Naive thymus-derived CD4-positive, alpha-beta T cell (primary cell): ENCODE measurements at places on chromosomes 3 and 15. TPM values are rescaled to one million over a fixed set of nuclear protein-coding genes. Genes with fewer than 3 reads are reported as not detected.

Gene CTXN2
- total RNA-seq, result not detected in 2 replicates

Gene C3orf20
- total RNA-seq, result 0.10 TPM

DNA sequence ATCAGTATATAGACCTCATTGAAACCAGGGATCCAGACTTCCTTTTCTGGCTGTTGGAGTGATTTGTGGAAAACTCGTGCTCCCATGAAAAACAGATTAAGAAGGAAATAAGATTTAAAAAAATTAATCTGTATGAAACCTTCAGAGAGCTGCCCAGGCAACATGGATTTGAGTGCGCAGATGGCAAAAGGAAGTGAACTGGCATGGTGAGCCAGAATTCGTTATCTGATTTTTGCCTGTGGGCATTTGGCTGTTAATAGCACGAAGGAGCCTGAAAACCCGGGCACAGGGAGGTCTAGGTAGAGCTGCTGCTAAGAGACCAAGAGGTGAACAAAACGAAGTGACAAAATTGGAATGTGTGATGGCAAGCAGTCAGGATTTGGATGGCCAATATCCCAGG lies 19.1 kb upstream of the SPINK8 start:
- no peak for DNase-seq

DNA sequence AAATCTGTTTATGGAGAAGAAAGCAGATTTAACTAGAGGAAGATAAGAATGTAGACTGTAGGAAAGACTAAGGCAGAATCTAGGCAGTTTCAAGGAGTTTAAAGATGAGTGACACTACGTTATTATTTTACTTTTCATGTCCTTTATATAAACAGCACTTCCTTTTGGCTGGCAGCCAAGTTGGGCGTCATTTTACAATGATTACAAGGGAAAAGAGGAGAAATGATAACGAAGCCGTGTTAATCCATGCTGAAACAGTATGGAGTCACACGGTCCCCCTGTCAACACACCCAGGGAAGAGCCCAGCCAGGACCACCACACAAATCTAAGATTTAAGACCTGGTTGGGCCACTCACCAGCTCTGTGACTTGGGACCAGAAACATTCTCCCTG lies 83.7 kb upstream of the NEO1 start:
- DNase-seq, result no peak

GRCh38 chr15:29593111-29593510 lies 229.2 kb downstream of the TJP1 start:
- DNase-seq, result no peak

GRCh38 chr15:88619796-88620195 lies 1.3 kb upstream of the AEN start:
- no peak for DNase-seq

GRCh38 chr3:52521881-52522650 lies 11.6 kb downstream of the NT5DC2 start:
- DNase-seq, result no peak

Gene DTWD1
- total RNA-seq, result 14.7 TPM

DNA sequence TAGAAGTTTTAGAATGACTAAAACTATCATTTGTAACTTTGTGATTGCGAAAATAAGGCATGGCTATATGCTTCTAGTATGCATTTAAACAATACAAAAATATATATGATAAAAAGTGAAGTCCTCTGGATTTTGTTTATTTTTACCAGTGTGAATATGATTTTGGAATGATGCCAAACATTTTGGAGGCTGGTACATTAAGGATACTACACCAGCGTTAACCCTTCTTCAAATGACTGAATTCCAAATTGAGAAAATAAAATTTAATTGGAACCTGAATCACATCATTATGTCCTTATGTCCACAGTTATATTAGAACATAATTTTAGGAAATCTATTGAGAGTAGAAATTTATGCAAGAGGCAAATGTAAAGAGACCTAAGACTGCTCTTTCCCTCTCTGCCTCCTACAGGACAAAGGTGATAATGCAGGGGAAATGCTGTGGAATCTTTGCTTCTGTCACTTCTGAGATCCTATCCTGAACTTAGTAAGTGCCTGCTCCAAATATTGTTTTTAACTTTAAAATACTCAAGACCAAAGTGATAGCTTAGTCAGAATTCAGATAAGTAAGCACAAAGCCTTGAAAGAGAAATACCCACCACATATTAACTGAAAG lies 121.1 kb upstream of the NANOGP8 start:
- no peak for DNase-seq

GRCh38 chr3:3355442-3355841 lies 176.0 kb upstream of the CRBN start:
- no peak for DNase-seq

GRCh38 chr3:149468504-149469212 lies 5.8 kb upstream of the TM4SF4 start:
- no peak for DNase-seq

DNA sequence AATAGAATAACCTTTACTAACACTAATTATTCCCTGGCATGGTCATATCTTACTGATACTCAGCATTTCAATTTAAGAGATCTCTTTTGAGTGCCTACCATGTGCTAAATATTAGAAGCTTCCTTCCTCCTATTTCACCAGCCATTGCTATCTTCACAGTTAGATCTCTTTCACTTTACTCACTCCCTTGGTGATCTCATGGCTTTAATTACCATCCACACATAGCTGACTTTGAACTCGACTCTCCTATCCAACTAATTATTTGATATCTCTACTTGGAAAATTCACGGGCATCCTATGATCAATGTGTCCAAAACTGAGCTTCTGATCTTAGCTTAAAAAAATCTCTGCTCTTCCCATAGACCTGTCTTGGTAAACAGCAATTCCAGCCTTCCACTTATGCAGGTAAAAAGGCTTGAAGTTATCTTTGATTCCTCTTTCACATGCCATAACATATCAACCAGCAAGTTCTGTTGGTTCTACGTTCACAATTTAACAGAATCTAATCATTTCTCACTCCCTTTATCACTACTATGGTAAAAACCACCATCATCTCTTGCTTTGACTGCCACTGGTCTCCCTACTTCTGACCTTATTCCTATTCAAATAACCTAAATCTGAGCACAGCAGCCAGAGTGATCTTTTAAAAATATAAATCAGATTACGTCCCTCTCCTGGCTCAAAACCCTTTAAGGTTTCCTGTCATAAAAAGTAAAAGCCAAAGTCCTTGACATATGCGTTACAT lies 41.8 kb downstream of the HLTF start:
- no peak for DNase-seq

- no peak for DNase-seq
Measured at GRCh38 chr15:77643764-77644163, 11.1 kb upstream of the LINGO1 start.

DNA sequence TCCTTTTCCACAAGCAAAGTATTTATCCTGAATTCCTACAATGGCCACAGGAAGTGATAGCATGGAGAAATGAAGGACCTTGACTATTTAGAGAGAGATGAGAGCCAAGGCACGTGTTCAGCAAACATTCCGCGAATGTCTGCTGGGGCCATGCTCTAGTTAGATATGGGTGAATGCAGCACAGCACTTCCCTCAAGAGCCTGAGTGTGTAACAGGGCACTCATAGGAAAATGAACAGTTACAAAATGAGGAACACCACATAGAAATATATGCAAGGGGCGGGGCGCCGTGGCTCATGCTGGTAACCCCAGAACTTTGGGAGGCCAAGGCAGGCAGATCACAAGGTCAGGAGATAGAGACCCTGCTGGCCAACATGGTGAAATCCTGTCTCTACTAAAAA lies 406.9 kb downstream of the NR2F2 start:
- DNase-seq, result no peak

GRCh38 chr15:80072285-80072994 lies 13.0 kb downstream of the ZFAND6 start:
- peak; percentile 71 for DNase-seq

- DNase-seq, result no peak
Measured at GRCh38 chr3:194561306-194561974, 71.8 kb downstream of the TMEM44 start.

- no peak for DNase-seq
Measured at GRCh38 chr3:24363242-24363641, 131.4 kb downstream of the THRB start.

DNA sequence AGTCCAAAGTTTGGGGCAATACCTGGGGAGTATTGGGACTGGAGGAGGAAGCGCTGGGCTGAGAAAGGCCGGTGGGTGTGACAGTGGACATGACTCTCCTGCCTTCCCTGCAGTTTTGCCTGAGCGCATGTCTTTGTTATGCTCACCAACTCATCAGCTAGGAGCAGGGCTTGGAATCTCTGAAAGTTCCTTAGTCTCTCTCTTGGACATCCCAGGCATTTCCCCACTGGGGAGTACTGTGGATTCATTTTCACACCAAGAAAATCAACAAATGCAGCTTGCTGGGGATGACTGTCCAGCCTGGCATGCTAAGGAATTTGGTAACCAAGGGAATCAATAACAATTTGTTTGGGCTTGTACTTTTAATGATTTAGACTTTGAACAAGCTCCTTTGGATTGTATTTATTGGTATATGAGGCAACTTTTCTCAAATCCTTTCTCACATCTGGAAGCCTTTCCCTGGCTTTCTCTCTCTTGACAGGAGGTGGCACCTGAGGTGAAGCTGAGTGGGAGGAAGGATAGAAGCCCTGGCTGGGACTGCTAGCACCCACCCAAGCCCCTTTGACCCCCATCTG lies 48.5 kb upstream of the CHST2 start:
- DNase-seq, result no peak

Gene CFAP100
- not detected for total RNA-seq

DNA sequence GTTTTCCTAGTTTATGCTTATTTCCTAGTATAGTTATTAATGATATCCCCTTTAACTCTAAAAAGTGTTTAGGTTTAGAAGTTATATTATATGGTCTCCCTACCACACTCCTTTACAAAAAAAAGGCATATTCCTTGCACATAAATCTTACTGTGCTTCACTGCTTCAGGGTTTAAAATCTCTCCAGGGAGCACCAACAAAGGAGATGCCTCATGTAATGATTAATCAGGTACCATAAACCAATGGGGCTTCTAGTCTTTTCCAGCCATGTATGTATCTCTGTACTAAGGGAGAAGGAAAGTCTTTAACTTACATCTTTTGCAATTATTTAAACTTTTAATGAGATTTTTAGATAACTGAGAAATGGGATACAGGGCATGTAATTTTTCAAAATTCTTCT lies 91.5 kb upstream of the RBMS3 start:
- no peak for DNase-seq

GRCh38 chr15:31372635-31373091 lies 46.0 kb downstream of the KLF13 start:
- no peak for DNase-seq

Gene EFCC1
- total RNA-seq, result 0.07 TPM in 1 of 2 replicates, not detected in the other

DNA sequence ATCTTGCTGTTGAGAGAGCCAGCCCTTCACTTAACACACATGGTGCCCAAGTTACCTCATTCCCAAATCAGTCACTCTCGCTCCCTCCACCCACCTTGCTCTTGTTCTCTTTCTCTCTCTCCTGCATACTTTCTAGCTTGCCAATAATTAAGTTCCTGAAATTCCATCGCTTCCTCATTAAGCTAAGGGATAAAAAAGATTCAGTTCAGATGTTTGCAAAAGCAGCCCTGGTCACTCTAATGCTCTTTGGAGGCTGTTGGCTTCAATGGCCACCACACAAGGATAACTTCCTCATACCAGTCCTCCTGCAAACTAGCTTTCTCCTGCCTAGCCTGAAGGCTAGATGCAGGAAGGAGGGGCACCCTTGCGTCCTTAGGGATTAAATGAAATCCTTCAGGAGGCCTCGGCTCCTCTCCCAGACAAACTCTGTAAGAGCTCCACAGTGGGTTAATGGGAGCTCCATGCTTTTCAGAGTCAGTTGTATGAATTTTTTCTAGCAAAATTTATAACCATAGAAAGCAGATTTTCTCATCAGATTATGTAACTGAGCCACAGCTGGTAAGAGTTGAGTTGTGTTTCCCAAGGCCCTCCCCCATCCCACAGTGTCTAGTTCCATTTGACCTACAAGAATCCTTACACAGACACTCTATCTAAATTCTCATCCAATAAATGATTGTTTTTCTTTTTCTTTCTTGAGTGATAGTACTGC lies 176.6 kb upstream of the TRIM42 start:
- DNase-seq, result no peak

Gene PRRT3
- 10.0 and 10.2 TPM in 2 replicates for total RNA-seq

Gene SERINC4
- 0.57 TPM for total RNA-seq

DNA sequence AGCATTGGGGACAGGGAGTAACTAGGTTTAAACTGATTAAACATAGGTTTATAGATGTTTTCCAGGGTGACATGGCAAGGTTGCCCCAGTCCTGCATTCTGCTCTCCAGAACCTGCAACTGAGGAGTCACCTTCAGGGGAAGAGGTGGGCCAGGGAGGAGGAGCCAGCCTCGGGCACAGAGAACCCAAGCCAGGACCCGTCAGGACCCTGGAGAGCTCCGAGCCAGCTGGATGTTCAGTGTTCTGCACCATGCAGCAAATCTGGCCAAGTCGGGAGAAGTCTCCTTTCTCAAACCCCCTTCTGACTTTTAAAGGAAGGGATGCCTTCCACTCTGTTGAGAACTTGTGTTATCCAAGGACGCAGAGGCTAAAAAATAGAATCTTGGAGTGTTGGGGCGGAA lies 62.1 kb upstream of the SLC6A11 start:
- DNase-seq, result no peak

GRCh38 chr15:27232876-27233275 lies 261.9 kb downstream of the GABRG3 start:
- no peak for DNase-seq

GRCh38 chr3:146313031-146313745 lies 62.3 kb upstream of the PLSCR4 start:
- DNase-seq, result no peak

DNA sequence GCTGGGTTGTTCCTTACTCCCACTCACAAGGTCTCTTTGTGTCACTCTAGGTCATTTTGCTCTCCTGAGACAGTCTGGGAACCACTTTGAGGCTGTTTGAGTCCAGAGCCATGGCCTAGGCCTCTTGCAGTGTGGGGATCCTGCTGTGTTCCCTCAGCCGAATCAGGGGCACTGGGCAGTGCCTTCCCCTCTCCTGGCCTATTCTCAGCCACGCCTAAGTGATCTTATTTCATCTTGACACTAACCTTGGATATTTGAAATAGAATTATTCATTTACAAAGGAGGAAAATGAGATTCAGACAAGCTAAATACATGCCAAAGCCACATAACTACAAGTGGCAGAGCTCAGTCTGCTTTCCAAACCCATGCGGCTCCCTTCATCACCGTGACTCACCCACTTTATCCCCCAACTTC lies 557.2 kb upstream of the TBL1XR1 start:
- no peak for DNase-seq

- no peak for DNase-seq
Measured at GRCh38 chr15:31077941-31078340, 23.6 kb downstream of the TRPM1 start.

Gene CCR4
- 36.5 and 37.3 TPM in 2 replicates for total RNA-seq

Gene PLCH1
- total RNA-seq, result not detected

DNA sequence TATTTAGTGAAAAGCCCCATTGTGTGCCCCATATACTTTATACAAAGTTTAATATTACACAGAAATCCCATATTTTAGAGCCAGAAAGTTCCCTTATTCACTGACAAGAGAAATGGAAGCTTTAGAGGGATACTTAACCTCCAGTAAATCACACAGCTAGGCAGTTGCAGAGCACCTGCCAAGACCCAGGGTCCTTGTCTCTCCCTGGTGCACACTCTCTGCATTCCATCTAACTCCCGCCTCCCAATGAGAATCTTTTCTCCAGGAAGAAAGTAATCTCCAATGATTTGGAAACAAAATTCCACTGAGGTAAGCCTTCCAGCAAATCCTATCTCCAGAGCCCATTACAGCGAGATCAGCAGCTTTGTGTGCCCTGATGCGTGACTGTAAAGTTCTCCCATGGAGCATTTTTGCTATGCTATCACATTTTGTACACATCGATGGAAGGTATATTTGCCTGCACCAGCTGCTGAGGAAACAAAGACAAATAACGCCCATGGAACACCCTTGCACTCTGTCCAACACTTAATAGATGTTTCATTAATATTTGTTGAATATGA lies 41.4 kb downstream of the ULK4 start:
- DNase-seq, result no peak

GRCh38 chr3:156300371-156300770 lies 180.0 kb downstream of the KCNAB1 start:
- DNase-seq, result no peak
